Hepatocyte (in vitro differentiated cells): ENCODE measurements at places on chromosomes 12 and 14.
A peak's percentile ranks its signal among the peaks of the same experiment; 100 is the strongest.

DNA sequence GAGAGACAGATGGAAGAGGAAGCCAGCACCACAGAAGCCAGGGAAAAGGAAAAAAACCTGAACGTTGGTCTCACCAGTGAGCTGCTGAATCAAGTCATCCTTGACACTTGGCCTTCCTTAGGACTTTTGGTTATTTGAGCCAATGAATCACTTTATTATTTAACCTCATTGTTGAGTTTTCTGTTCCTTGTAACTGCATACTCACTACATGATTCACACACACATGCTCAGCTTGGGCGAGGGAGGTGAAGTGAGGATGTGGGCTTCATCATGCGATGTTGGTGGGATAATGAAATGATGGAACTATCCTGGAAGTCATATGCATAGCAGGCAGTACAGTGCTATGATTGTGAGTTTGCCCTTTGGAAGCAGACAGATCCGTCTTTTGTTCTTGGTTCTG is 40.6 kb upstream of the RPH3A start:
- DNase-seq = no peak

GRCh38 chr12:116454950-116455447 is 104.2 kb upstream of the MAP1LC3B2 start:
- DNase-seq = peak; percentile 66

DNA sequence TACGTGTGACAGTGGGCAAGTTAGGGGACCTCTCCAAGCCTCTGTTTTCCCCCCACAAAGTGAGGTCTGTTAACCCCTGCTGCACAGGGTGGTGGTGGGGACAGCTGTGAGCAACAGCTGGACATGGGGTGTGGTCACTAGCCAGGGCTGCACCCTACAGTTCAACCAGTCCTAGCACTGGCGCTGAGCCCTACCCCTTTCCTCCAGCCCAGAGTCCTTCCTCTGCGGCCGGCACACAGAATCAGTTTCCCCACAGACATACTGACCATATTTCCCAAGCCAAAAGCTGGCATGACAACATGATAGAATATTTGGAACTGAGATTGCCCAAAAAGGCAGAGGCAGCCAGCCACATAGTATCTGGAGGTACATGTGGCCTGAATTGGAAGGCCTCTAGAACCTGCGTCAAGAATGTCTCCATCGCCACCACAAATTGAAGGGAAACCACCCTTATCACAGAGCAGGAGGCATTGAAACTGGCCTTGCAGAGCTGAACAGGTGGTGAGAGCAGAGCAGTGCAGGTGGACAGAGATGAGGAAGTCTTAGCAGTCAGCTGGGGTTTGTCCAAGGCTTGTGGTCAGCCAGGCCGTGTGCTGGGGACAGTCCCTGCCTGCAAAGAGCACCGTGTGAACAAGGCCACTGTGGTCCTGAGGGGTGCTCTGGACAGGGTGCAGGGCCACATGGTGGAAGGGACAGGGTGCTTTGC is 21.2 kb downstream of the DEGS2 start:
- no peak for DNase-seq

- peak; percentile 56 for DNase-seq
These were observed 35.5 kb downstream of the SLC5A8 start for GRCh38 chr12:101174541-101174940.

- DNase-seq = no peak
These were observed 55.0 kb downstream of the IGF1 start for GRCh38 chr12:102425109-102426039.

DNA sequence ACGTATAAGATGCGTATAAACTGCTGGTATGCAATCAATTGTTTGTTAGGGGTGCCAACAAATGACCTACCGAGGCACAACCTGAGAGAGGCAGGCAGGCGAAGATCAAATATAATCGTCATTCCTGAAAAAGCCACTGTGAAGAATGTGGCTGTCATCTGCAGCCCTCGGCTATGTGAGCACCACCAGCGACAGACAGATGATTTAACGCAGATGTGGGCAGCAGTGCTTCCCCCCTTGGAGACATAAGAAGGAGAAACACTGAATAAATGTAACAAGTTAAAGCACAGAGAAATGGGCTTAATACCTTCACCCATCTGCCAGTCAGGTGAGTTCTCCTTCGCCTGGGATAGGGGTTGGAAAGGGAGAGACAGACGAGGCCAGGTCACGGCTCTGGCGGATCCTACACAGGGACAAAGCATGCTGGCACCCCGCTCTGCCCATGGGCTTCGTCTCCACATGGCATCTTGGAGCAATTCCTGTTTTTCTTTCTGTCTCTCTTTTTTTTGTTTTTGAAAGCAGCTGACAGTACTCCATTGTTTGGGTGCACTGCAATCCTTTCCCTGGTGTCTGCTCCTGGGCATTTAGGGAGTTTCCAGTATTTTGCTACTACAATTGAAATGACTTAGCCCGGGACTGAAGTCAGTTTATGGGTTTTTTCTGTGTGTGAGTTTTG is 28.1 kb downstream of the TNFAIP2 start:
- DNase-seq = no peak

DNA sequence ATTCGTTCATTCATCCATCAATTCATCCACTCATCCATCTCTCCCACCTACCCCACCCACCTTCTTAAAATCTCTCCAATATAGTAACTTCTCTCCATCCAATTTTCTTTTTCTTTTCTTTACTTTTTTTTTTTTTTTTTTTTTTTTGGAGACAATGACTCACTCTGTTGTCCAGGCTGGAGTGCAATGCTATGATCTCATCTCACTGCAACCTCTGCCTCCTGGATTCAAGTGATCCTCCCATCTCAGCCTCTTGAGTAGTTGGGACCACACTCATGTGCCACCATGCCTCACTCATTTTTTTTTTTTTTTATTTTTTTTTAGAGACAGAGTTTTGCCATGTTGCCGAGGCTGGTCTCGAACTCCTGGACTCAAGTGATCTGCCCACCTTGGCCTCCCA is 118.4 kb downstream of the SUDS3 start:
- no peak for DNase-seq

GRCh38 chr14:54792288-54792687 is 110.3 kb downstream of the GCH1 start:
- DNase-seq = no peak

DNA sequence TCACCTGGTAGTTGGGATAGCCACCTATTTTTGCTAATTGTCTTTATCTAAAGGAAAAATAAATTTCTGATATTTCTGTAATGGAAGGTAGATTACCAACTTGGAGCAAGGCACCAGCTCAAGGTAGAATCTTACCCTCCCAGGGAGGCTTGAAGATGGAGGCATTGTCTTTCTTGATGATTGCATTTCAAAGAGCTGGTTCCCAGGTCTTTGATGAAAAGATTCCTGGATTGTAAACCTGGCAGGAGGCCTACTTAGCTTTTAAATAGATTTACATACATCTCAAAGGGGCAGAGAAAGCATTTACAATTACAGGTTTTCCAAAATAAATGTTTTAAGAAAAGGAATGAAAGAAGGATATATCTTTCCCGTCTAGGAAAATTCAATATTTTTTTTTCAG is 729.2 kb downstream of the LRFN5 start:
- DNase-seq = no peak

DNA sequence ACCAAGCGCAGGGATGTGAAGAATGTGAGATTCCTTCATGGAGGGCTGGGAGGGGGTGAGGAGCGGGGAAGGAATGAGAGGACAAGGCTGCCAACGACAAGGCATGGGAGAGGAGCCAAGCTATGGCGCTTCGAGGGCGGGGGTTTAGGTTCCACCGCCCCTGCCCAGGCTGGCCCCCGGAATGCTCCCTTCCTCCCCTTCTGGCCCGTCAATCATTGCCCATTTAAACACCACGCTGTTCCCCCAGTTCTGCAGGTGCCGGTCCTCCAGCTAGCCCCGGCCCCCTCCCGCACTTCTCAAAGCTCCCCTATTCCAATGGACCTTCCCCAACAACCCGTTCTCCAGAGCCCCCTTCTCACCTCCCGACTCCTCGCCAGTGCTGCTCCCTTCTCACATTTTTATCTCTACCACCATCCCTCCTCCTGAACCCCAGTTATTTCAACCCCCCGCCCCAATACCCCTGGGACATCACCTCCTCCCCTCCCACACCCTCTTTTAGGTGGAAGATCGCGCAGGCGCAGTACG is 428 bp downstream of the RNF41 start:
- peak; percentile 83 for DNase-seq

- DNase-seq = no peak
These were observed 34.2 kb downstream of the DAO start for GRCh38 chr12:108914121-108914531.

DNA sequence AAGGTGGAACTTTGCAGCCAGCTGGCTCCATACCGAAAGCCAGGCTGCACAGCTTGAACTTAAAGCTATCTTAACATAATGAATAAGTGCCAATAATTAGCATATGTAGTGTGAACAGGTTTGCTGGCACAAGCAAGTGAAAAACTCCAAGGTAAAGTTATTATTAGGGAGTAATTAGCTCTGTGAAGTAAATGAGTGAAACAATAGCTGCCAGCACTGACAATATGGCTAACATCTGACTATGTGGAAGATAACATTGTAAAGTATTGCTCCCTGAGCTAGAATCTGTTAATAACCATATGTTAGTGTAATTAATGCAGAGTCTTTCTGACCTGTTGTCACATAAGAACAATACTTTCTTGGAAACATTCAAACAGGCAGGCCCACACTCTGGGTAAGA is 246.4 kb downstream of the SOX5 start:
- DNase-seq = no peak

- DNase-seq = peak; percentile 75
These were observed 974 bp upstream of the TNS2 start for GRCh38 chr12:53048780-53049401.

GRCh38 chr12:98274430-98275130 is 240.8 kb upstream of the TMPO start:
- no peak for DNase-seq

DNA sequence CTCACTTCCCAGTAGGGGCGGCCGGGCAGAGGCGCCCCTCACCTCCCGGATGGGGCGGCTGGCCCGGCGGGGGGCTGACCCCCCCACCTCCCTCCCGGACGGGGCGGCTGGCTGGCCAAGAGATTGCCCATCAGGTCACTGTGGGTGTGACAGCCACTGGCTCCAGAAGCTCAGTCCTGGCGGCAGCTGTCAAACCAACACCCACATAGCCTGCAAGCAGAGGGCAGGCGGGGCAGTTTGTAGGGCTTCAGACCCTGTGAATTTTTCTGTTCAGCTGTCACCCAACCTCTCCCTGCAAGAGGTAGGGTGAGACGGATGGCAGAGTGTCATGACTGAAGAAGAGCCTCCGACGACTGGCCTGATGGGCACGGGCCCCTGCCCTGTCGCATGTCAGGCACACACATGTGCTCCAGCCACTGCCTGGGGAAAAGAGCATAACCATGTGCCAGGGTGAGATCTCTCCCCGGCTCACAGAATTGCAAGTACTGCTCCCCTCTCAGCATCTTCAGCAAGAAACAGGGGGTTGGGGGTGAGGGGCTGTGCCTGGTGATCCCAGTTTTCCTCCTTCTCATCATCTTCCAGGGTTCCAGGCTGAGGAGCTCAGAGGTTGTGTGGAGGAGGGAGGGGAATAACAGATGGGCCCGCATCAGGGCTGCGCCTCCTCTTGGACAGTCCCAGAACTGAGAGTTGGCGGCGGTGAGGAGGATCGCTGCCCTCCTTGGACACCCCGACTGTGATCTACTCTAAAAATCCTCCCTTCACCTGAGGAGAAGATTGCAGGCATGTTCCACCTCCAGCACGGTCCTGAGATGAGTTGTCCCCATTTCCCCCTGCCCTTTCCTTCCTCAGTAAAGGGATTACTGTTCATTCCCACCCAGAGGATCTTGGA is 11.2 kb upstream of the PRPH start:
- DNase-seq = no peak

GRCh38 chr12:44389038-44389437 is 487.1 kb downstream of the NELL2 start:
- DNase-seq = no peak

DNA sequence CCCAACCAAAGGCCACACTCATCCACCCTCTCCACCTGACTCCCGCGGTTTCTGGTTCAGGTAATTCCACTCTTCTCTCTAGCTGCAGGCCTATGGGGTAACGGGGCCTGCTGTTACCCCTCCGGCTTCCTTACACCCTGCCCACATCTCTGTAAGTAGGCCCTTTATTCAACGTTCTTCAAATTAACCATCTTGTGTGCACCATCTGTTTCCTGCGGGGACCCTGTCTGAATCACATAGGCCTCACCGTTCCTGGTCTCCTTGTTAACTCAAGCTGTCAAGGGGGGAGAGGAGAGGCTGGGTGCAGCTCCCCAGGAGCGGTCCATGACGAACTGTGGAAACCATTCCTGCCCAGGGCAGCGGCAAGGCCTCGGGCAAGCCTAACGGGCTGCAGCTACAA is 9.3 kb upstream of the DLK1 start:
- no peak for DNase-seq

DNA sequence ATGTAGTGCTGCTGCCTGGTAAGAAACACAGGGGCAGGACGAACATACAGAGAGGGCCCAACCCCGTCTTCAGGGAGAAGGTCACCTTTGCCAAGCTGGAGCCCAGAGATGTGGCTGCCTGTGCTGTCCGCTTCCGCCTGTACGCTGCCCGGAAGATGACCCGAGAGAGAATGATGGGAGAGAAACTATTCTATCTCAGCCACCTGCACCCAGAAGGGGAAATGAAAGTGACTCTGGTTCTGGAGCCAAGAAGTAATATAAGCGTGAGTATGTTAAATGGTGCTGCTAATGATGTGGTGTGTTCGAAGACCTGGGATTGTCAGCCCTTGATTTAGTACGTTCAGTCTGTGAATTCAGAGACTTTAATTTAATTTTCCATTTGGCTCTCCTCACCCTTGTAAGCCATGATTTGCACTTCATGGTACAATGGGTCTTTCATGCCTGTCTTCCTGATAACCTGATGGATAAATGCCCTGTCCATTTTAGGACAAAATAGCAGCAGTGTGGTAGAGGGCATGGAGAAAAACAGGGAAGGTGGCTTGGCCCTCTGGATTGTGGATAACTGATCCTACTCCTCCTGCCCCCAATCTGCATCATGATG is 318.9 kb downstream of the SNAPC1 start:
- DNase-seq = no peak
